ENCODE measurements at places on chromosomes 3 and 15.

DNA sequence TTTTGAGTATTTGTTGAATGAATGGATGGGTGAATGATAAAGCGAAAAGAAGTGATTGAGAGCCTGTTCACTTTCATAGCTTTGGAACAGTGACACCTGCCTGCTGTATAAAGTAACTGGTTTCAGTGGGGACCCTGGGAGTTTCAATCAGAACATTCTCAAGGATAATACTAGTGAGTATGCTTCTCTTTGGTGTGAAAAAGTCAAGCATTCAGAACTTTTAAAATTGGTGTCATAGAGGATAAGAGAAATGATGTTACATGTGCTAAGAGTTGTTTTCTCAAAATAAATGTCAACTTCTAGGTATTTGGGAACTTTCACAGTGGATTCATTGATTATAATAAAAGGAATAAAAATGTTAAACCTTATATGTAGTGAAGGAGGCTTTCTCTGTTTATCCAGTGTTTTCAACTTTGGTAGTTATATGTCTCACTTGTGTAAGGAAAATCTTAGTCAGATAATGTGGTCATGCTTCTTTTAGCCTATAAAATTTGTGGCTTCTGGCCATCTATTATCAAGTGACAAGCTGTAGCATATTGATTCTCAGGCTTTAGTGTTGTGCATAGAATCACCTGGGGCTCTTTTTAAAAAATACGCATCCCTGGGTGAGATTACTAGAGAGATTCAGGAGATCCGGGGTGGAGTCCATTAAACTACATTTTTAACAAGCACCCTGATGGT, 11.9 kb downstream of the LRCH3 start:
- no peak for DNase-seq

DNA sequence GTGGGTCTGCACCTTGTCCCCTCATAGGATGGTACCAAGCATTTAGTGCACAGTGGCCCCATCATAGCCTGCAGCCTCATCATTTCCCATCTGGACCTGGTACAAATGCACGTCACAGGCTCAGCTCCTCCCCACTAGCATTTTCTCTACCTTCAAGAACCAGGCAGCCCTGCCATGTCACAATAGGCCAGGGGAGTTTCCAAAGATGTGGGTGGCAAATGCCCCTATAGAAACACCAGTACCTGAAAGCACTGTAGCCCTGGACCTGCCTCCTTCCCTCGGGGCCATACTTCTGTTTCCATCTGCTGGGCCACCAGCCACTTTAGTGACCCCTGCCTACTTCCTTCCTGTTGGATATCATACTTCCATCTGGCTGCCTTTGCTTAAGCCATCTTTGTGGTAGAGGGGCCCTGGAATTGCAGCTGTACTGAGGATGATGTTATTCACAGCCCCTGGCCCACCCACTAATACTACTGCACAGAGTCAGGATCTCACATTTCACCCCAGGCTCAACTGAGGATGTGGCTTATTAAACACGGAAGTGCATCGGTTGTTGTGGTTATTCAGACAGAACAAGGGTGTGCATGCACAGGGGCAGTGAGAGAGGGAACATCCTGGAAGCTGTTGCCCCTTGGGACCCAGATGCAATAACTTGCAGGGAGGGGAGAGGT, 3.8 kb downstream of the TCTA start:
- no peak for DNase-seq

DNA sequence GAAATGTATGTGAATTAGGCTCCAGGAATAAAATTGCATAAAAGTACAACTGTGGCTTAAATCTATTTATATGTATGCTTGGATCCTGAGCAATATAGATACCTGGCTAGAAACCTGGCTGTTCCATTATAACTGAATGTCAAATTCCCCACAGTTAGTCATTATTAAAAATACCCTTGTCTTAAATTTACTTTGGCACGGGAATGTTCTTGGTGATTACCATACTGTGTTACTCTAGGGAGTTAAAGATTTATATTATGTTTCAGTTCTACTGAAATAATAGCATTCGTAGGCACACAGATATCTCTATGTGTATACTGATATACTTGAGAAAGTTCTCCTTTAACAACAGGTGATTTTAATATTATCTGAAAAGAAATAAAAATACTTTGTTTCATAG, 394.1 kb downstream of the PTPRG start:
- DNase-seq = no peak

GRCh38 chr3:42653560-42654330, at the start of gene ZBTB47:
Gene ZBTB47 (plus strand): TSS chr3:42653697. CDS start chr3:42658356, 4,659 bp downstream.
- no peak for DNase-seq

GRCh38 chr3:150889106-150889505, 16.1 kb downstream of the MINDY4B start:
- no peak for DNase-seq

DNA sequence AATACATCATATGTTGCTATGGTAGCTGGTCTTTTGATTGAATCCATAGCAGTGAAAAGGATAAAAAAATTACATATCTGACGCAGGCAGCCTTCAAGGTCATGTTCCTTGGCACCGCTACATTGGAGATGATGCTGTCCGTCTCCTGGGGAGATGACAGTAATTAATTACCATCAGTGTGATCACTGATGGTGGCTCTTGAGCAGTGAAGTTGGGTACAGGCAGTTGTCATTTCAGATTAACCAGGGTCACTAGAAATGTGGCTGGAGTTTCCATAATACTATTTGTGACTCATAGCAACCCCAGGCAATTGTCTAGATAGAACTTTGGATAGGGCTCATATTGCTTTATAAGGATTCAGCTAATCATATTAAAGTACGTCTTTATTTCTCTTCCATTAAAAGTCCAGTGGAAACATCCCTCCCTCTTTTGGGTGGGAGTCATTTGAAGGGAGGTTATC, 136.3 kb downstream of the THSD4 start:
- no peak for DNase-seq

DNA sequence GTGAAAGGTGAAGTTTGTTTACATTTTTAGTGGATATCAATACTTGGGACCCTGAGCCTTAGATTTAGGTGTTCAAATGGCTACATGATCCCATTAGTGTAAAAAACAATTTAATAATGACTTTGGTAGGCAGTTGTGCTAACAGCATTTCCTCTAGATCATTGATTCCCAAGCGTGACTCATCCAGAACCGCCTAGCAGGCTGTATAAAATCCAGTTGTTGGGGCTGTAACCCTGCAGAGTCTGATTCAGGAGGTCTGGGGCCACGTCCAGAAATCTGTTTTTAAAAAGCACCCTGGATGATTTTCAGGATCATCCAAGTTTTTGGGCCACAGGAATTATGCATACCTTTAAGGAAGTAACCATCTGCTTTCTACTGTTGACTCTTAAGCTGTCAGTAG, 156.4 kb downstream of the TP63 start:
- no peak for DNase-seq

DNA sequence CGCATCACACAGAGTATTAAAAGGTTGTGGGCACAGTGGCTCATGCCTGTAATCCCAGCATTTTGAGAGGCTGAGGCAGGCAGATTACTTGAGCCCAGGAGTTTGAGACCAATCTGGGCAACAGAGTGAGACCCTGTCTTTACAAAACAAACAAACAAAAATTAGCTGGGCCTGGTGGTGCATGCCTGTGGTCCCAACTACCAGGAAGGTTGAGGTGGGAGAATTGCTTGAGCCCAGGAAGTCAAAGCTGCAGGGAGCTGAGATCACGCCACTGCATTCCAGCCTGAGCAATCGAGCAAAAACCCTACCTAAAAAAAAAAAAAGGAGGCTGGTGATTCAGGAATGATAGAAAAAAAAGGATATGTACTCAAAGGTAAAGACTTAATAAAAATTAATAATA, 28.2 kb upstream of the ST6GAL1 start:
- DNase-seq = no peak

Data from non-pigmented ciliary epithelial cell (primary cell).